ENCODE measurements at places on chromosomes 12 and 14.
A peak's percentile ranks its signal among the peaks of the same experiment; 100 is the strongest.

DNA sequence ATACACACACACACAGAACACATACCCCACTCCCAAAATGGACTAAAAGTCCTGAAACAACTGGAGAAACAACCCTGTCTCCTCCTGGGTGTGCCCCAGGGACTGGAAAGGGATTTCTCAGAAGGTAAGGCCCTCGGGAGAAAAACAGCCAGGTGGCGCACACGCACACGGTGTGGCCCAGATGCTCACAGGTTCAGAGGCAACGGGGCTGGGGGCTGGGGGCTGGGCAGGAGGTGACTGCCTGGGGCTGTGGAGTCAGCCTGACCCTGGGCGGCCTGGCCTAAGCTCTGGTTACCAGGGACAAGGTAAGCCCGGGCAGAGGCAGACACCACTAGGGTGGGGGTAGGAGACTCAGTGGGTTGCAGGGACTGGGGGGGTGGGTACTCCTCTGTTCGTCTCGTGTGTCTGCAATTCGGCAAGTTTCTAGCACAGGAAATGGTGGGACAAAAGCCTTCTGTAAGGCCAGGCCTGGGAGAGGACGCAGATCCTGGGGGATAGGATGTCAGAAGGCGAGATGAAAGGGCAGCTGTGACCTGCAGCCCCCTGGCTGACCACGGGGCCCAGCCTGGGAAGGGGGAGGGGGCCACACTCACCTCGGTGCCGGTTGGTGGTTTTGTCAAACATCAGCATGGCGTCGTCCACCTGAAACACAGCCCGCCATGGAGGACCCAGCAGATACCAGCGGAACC lies 10.4 kb downstream of the MSI1 start:
- DNase-seq = peak; percentile 76

DNA sequence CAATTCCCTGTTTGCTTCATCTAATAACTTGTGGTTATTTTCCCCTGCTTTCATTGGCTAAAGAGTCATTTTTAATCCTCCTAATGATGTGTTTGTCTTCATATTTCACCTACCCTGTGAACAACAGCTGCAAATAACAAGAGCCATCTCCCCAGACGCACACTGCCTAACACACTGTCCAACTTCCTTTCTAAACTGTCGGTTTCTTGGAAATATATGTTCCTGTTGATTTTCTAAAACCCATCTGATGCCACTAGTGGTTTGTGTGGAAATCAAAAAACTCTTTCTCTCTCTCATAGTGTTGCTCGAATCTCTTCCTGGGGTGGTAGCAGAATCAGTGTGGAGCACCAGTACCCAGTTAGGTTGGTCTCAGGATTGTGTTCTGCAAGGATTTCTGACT lies 226.9 kb downstream of the EPS8 start:
- no peak for DNase-seq

- no peak for DNase-seq
Measured at GRCh38 chr12:82867762-82868500, 181.2 kb downstream of the TMTC2 start.

GRCh38 chr12:65525491-65526141 lies 247.1 kb downstream of the MSRB3 start:
- DNase-seq = no peak

DNA sequence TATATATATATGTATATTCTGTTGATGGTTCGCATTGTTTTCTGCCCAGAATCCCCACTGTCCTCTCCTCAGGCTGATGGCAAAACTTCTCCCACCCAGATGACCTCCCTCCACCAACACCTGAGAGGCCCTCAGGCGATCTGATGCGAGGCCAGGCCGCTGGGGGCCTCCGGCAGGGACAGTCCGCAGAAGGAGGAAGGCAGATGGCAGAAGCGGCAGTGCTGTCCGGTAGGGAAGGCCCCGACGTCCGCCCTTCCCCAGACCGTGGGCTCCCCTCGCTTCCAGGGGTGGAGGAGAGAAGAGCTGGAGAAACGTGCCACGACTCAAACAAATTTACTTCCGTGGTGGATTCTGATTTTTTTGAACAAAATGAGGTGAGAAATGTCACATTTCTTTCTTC lies 178.3 kb upstream of the RGS6 start:
- DNase-seq = no peak

GRCh38 chr14:80560800-80561657 lies 349.7 kb upstream of the DIO2 start:
- DNase-seq = no peak

DNA sequence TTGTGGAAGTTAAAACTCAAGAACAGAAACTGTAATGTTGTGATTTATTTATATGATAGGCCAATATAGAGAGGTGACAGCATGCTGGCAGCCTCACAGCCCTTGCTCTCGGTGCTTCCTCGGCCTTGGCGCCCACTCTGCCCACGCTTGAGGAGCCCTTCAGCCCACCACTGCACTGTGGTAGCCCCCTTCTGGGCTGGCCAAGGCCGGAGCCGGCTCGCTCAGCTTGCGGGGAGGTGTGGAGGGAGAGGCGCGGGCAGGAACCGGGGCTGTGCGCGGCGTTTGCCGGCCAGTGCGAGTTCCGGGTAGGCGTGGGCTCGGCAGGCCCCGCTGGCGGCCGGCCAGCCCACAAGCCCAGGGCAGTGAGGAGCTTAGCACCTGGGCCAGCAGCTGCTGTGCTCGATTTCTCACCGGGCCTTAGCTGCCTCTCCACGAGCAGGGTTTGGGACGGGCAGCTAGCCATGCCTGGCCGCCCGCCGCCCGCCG lies 65.8 kb upstream of the SLC8A3 start:
- peak; percentile 46 for DNase-seq
